Activated T-helper 1 cell treated with anti-CD3 and anti-CD28 coated beads, Interleukin-2, amount 50 U/mL, for 16 hours (primary cell): ENCODE measurements at places on chromosomes 7 and 10.

GRCh38 chr10:87956055-87956454, 92.6 kb downstream of the PTEN start:
- DNase-seq: no peak

- DNase-seq: no peak
Observed at GRCh38 chr7:95793658-95794057, 21.3 kb downstream of the DYNC1I1 start.

- DNase-seq: no peak
Observed at GRCh38 chr10:110992006-110992800, 72.8 kb downstream of the SHOC2 start.

DNA sequence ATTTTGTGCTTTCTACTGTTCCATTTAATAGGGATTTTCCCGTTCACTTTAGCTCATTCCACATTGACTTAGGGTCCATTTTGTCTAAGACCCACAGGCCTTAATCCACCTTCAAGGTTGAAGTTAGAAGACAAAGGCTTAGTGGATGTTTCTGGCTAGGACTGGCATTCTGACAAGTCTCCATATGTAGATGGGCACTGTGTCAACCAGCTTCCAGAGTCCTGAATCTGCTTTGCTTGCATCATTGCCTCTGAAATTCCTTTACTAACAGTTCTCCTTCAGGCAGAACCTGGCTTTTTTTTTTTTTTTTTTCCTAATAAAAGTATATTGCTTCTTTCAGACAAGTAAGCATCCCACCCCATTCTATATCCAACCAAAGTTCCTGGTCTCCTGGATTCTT, 69.6 kb upstream of the PDCD4 start:
- DNase-seq: no peak

DNA sequence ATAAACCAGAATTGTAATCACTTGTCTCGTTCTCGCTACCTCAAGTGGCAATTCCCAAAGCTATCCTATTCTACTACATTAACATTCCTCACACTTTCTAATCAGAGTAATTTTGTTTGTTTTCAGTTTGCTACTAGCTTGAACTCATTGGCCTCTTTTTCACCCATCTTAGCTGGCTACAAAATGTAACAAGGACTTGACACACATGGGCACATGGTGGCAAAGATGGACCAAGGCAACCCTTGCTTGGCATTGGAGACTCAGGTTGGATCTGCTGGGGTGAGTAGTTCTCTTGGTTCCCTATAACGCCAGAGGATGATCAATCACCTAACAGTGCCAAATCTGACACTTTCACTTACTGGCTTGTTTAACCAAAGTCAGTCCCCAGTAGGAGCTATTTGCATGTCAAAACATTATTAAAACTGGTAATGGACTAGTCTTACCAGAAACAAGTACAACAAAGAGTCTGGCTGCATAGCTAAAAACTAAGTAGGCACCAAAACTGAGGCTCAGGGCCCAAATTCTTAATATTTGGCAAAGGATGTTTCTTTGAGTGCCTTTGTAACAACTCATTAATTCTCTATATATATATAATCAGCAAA, 1.9 kb downstream of the USP6NL start:
- no peak for DNase-seq

DNA sequence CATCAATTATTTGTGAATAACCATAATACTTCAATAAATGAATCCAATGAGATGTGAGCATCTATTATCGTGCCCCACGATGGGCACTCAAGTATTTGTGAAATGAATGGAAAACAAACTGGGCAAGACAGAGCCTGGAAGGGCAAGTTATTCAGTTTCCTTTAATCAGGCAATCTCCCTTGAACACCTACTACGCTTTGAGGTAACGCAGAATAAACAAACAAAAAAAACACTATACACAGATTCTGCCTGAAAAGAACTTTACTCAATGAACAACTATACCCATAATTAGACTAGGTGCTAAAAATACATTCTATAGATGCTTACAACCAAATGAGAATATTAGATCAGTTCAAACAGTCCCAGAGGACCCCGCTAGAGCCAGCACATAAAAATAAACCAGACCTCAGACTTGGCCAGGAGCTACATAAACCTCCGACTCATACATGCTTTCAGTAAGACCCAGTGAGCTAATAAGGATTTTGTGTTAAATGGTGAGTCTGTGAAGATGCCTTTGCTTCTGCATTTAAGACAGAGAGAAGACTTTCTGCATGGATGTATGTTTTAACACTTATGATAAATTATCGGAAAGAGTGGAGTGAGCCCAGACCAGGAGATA, 121.3 kb downstream of the MPP7 start:
- no peak for DNase-seq

DNA sequence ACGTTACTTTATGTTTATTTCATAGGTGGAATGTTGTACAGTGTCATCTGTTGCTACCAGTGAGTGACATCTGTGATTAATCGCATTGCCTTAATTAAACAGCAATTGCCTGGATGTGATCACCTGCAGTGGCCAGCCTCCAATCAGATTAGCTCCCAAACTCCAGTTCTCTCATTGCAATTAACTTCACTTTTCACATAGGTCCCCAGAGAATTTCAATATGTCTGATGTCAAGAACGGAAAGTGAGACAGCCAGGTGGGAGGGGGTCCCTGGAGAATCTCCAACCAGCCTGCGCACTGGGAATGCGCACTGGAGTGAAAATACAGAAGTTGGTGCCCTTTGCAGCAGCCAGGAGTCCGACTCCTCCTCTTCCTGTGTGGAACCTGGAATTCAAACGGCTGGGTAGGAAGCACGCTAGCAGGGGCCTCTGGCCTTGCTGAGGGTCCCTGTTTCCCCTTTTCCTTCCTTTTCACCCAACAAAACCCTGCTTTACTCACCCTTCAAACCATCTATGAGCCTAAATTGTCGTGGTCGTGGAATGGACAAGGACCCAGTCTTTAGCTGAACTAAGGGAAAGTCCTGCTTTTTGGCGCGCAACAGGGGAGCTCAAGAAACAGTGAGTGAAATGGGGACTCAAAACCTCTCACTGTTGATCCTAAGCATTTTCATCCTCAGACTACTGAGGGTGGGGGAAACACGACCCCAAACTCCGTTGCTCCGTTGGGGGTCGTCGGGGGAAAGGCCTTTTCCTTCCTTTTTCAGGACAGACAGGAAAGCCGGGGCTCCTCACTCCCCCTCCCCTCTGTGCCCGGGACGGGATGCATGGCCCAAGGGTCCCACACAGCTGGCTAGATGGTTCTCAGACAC, 1355.5 kb upstream of the LRRTM3 start:
- no peak for DNase-seq

DNA sequence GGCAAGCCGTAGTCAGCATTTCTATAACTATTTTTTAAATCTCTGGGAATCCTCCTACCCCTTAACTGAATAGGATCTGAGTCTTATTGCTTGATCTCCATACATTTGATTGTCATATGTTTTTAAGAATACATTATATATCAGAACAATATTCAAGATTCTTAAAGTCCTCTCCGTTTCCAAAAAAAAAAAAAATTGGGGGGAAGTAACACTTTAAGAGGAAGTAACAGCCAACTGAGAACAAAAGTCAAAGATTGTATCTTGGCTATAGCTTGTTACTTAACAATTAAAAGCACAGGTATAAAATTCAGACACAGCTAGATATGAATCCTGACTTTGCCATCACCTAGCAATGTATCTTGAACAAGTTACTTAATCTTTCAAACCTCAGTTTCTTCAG, 169.9 kb upstream of the ADO start:
- no peak for DNase-seq

GRCh38 chr7:87886875-87887274, 10.6 kb downstream of the DBF4 start:
- DNase-seq: no peak

DNA sequence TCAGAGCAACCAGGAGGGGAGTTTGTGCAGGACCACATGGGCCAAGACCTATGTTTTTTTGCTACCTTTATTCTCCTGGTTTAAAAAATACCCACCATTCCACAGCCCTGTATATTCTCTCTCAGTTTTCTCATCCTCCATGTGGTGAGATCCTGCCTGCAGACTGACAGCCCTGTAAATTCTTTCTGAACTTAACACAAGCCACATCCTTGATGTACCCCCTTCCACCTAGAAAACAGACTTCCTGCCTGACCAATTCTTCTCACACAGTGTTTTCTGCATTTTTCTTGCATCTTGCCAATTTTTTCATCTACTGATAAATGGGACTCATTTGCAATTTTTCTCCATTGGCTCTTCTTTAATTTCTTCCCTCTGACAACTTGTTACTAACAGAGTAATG, 78.4 kb downstream of the INSYN2A start:
- no peak for DNase-seq

- no peak for DNase-seq
Observed at GRCh38 chr10:32225976-32226375, 121.0 kb downstream of the EPC1 start.

DNA sequence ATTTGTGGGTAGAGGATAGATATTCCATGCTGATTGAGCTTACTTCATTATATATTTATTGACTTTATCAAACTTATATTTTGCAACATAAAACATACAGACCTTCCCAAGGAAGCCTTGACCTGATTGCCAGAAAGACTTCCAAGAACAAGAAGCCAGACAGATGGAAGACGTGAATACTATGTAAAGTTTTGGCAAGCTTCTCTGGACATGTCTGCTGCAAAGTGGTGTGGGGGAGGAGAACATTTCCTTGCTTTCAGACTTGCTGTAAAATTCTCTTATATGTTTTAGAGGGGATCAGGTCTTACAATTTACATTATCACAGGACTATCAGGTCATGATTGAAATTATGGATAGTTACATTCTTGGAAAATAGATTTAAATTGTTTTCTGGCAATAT, 23.4 kb downstream of the GPR158 start:
- DNase-seq: no peak

DNA sequence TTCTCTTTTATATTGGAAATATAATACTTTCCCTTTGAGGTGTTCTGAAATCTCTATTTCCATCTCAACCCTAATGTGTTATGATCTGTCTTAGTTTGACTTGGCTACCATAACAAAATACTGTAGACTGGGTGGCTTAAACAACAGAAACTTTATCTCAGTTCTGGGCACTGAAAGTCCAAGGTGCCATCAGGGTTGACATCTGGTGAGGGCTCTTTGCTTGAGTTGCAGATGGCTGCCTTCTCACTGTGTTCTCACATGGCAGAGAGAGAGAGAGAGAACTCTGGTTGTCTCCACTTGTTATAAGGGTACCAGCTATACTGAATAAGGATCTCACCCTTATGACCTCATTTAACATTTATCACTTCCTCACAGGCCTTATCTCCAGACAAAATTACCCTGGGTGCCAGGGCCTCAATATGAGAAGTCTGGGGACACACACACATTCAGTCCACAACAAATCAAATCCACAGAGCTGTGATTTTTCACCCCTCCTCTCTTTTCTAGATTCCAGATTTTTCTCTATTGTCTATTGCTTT, 104.5 kb downstream of the SRI start:
- DNase-seq: no peak

- DNase-seq: no peak
Observed at GRCh38 chr7:135898226-135898625, 78.9 kb downstream of the MTPN start.

DNA sequence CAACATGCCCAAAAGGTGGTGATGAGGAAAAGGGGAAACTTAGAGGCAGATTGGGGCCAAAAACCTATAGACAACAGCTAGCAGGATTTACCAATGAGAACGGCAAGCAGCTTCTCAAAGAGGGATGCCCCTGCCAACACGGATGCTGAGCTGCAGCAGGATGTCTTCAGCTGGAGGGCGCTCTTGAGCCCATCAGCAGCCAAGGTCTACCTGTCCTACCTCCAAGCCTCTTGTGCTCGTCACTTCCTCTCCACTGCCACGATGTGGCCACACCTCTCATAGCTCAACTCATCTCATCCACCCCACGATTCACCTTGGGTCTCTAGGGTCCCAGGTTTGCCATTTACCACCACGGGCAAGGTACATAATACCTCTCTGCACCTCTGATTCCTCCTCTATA, 36.5 kb downstream of the DLG5 start:
- DNase-seq: no peak

DNA sequence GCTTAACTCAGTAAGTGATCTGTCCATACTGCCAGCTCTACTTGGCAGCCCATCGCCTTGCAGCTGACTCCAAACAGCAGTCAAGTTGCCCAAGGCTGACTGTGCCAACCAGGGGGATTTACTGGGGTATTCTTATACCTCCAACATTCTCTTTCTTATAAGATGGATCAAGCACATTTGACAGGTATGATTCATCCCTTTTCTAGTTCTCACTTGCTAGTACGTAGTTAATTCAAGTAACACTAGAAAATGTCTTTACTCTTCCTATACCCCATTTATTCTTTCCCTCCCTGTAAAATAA, 77.0 kb downstream of the SLC25A13 start:
- no peak for DNase-seq

DNA sequence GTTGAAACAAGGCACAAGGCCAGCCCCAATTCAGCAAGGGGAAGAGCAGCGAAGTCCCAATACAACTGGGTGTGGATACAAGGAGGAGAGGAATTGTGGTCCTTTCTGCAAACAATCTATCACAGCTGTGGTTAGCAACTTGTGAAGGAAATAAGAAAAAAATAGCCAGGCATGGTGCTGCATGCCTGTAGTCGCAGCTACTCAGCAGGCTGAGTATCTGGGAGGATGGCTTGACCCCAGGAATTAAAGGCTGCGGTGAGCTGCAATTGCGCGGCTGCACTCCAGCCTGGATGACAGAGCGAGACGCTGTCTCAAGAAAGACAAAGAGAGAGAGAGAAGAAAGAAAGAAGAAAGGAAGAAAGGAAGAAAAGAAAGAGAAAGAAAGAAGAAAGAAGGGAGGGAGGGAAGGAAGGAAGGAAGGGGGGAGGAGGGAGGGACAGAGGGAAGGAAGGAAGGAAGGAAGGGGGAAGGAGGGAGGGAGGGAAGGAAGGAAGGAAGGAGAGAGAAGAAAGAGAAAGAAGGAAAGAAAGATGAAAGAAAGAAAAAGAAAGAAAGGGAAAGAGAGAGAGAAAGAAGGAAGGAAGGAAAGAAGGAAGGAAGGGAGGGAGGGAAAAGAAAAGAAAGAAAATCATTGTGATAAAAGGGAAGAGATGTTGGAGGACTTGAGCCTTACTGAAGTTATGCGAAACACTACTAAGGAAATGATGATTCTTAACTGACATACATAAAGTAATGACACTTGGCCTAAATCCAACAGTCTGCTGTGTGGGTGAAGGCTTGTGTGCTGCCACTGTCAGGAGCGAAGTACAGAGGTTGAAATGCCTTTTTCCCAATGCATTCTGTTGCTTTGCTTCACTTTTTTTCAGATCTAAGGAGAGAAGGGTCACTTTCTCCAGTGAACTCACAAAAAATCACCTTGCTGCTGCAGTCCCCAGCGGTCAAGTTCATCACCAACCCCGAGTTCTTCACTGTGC, 117.0 kb upstream of the STK17A start:
- DNase-seq: no peak

DNA sequence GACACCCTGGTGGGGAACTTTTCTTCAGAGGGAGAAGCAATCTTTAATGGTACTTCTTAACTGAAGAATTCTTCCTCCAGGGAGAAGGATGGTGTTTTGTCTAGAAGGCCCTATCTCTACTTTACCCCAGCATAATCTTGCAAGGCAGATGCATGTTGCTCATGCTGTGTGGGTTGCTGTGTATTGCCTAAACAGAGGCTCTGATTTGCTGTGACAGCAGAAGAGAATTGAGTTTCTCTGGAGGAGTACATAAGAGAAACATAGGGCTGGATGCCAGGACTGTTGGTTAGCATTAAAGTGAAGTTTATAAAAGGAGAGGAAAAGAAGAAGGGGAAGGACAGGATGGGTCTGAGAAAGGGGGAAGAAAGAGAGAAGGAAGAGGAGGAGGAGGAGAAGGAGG, 248.1 kb upstream of the HPS1 start:
- DNase-seq: no peak
